BJ (cell line): ENCODE measurements at places on chromosomes 7 and 10. TPM values are rescaled to one million over a fixed set of nuclear protein-coding genes. Genes with fewer than 3 reads are reported as not detected.

Gene CYP3A4
- polyA plus RNA-seq = not detected in 2 replicates

Gene BEND7
- polyA plus RNA-seq = 4.5 and 4.6 TPM in 2 replicates

Gene SPDYE2B
- polyA plus RNA-seq = not detected in 2 replicates

Gene NUDT13
- 1.7 and 2.2 TPM in 2 replicates for polyA plus RNA-seq

Gene ERVW-1
- polyA plus RNA-seq = not detected in 2 replicates

Gene VPS50
- 10.9 and 17.6 TPM in 2 replicates for polyA plus RNA-seq

Gene TMEM178B
- polyA plus RNA-seq = 0.43 and 0.59 TPM in 2 replicates

Gene PRRT4
- polyA plus RNA-seq = 0.07 TPM in 1 of 2 replicates, not detected in the other

Gene PVRIG
- not detected in 2 replicates for polyA plus RNA-seq

Gene CNPY1
- not detected in 2 replicates for polyA plus RNA-seq

Gene PAX4
- polyA plus RNA-seq = not detected in 2 replicates

Gene TACC2
- polyA plus RNA-seq = 7.0 and 10.4 TPM in 2 replicates

Gene NKX1-2
- not detected in 2 replicates for polyA plus RNA-seq

Gene NCF1
- polyA plus RNA-seq = not detected in 2 replicates

Gene LIPM
- polyA plus RNA-seq = not detected in 2 replicates

Gene SH2D4B
- not detected in 2 replicates for polyA plus RNA-seq

Gene ABCC2
- polyA plus RNA-seq = 0.23 and 0.25 TPM in 2 replicates

Gene SUN3
- polyA plus RNA-seq = not detected in 2 replicates

Gene RNF148
- polyA plus RNA-seq = not detected in 2 replicates

Gene SPDYE2
- not detected in 2 replicates for polyA plus RNA-seq

Gene EPO
- not detected in 2 replicates for polyA plus RNA-seq

Gene TRPV5
- 0.04 TPM in 1 of 2 replicates, not detected in the other for polyA plus RNA-seq

Gene POM121
- 3.7 and 3.9 TPM in 2 replicates for polyA plus RNA-seq

Gene LRRN3
- 7.2 and 12.7 TPM in 2 replicates for polyA plus RNA-seq

Gene FRG2B
- polyA plus RNA-seq = not detected in 2 replicates

Gene NME8
- not detected in 2 replicates for polyA plus RNA-seq

Gene ASB4
- polyA plus RNA-seq = not detected in 2 replicates

Gene EVX1
- not detected in 2 replicates for polyA plus RNA-seq

Gene SHTN1
- 2.8 and 5.0 TPM in 2 replicates for polyA plus RNA-seq

Gene PAPSS2
- polyA plus RNA-seq = 133 and 136 TPM in 2 replicates

Gene CLIP2
- 4.0 and 5.6 TPM in 2 replicates for polyA plus RNA-seq

Gene TNS3
- polyA plus RNA-seq = 94.2 and 126 TPM in 2 replicates

Gene ZWINT
- 31.1 and 32.3 TPM in 2 replicates for polyA plus RNA-seq

Gene PHF14
- polyA plus RNA-seq = 6.5 and 9.6 TPM in 2 replicates

Gene CNTNAP2
- polyA plus RNA-seq = not detected in 2 replicates

Gene OR6V1
- polyA plus RNA-seq = not detected in 2 replicates

Gene SKIDA1
- 0.27 and 0.60 TPM in 2 replicates for polyA plus RNA-seq

Gene CALHM3
- polyA plus RNA-seq = 0.09 TPM in 1 of 2 replicates, not detected in the other

Gene ZCCHC24
- polyA plus RNA-seq = 34.2 and 49.1 TPM in 2 replicates

Gene PNLIPRP2
- not detected in 2 replicates for polyA plus RNA-seq

Gene SLC13A4
- 0.04 TPM in 2 replicates for polyA plus RNA-seq

Gene DYNC1I1
- polyA plus RNA-seq = 0.06 and 0.11 TPM in 2 replicates

Gene ADCYAP1R1
- polyA plus RNA-seq = 0.02 TPM in 1 of 2 replicates, not detected in the other

Gene NEURL1
- 0.37 and 0.58 TPM in 2 replicates for polyA plus RNA-seq

Gene AGAP5
- 3.3 and 4.0 TPM in 2 replicates for polyA plus RNA-seq

Gene HYCC1
- 39.3 and 69.6 TPM in 2 replicates for polyA plus RNA-seq

Gene RAB11FIP2
- polyA plus RNA-seq = 5.2 and 10.5 TPM in 2 replicates

Gene MYO3A
- polyA plus RNA-seq = not detected in 2 replicates

Gene THSD7A
- polyA plus RNA-seq = 0.02 and 0.06 TPM in 2 replicates

Gene TMEM229A
- not detected in 2 replicates for polyA plus RNA-seq

Gene LHPP
- polyA plus RNA-seq = 17.9 and 23.8 TPM in 2 replicates
